ENCODE measurements at places on chromosomes 11 and 22.

DNA sequence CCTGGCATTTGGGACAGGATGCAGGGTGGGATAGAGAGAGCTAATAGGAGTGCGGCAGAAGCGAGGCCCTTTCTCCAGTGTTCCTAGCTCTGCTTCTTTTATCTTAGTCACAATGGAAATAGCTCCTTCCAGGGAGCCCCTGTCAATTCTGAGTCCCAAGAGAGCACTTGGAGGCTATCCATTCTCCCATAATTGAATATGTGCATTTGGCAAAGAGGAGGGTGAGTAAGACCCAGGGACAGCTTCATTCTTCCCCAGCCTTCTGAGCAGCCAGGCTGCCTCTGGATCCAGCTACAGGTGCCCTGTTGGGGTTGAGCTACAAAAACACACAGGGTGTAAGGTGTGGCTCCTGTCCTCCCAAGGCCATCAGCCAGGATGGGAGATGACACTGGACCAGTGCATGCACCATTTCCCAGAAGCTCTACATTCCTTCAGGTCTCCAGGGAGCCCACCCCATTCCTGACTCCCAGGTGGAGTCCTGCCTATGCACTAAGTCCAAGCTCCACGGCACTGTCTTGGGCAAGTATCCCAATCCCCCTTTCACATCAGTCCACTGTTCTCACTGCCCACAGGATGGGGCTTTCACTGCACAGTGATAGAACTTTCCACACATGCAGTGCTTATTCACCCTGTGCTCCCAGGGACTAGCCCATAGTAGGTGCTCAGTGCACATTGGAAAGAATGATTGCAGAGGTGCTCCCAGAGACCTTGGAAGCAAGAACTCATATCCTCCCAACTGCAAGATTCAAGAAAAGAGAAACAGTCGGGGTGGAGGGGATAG lies 6.2 kb downstream of the MS4A10 start:
- no peak for DNase-seq

DNA sequence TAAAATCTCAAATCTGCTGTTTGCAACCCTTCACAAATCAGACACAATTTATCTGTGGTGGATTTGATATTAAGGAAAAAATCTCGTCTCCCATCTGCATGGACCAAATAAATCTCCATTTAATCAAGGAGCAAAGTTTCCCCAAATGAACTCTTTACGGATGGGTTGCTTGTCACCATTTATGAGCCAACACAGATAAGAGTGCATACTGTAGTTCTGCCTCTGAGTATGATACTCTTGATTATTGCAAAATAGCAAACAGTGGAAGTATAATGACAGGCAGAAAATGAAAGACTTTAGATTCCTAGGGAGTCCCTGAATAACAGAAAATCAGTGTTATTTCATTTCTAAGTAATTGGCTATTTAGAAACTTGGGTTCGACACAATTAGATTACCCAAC lies 1395.9 kb downstream of the FAM181B start:
- DNase-seq = no peak

DNA sequence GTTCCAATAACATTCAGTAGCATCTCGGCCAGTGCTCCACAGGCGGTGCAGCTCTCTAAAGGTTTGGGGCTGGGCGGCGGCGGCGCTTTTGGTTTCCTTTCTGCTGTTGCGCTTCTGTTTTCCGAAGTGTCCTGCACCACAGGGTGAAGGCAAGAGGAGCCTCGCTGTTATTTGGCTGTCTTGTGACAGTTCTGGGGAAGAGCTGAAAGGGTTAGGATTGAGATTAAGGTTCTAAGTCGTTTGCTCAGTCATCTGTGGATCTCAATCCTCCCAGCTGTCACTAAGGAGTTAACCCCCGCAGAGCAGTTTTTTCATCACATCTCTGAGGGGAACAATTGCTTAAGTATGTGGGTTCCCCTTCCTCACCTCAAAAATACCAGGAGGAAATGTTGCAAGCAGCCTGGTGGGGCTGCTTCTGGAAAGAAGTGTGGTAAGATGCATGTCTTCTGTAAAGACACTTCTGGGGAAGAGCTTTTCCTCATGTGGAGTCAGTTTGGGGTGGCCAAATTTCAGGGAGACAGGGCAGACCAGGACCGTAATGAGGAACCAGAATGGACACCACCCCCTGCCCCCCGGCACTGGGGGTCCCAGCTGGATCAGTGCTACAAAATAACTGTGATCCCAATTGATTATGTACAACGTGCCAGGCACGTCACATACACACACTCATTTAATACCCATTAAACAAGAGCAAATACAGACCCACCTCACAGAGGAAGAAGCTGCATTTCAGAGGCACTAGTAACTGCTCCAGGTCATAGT lies 14.2 kb downstream of the TMEM121B start:
- DNase-seq = no peak

DNA sequence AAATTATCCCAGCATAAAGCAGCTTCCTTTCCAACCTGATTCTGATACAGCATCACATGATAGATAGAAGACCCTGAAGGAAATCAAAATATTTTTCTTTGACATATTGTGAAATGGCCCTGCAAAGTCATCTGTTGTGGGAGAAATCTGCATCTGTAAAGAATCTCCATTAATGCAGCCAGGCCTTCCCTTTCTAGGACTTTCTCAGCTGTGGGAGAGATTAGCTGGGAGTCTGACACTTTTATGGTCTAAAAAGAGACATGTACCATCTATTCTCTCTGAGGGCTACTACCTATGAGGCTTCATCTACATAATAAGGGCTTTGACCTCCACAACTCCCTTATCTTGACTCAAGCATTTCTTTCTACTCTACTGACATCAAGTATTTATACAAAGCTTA lies 238.1 kb downstream of the SWAP70 start:
- no peak for DNase-seq

Data from NCI-H146 (cell line).